GF-D8 (cell line): ENCODE measurements at places on chromosomes 3 and 15.

DNA sequence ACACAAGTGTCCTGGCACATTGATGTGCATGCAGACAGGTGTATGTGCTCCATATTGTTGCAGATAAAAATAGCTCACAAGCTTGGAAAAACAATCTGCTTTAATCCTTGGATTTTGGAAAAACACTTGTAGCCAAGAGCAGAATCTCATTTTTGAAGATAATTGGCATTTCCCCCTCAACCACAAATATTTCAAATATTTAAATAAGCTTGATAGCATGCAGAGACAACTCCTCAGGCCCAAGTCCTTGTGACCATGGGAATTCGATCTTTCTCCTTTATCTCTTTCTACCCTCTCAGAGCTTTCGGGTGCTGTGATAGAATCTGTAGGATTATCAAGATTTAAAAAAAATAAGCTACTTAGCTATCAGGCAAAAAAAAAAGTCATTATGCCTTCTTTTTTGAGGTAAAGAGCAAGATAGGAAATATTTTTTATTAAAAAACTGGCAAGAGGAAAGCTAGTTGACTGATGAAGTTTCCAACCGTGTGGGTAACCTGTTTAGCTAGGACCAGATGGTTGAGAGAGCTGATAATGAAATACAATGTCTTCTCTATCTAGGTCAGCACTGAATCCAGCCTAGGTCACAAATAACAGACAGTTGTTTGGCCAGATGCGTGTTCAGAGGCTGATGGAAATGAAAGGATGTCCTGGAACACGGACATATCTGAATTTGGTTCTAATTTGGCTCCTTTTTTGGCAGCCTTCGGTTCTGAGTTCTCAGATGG, 54.9 kb upstream of the SNRK start:
- no peak for DNase-seq

DNA sequence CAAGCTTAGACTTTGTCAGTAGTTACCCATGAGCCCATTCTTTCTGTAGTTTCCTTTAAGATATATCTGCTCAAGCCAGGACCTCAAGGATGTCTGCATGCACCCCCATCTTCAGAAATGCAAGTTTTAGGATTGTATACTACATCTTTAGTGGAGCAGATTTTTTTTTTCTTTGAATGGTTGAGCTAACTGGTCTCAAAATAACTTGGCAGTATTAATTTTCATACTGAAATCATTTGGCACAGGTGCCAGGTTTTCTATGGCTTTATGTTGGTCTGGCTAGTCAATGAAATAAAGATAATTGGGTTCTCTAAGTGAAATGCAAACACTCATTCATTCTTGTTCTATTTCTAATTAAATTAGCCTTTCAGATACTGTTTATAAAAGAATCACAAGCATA, 108.9 kb downstream of the ATG7 start:
- DNase-seq, result no peak

DNA sequence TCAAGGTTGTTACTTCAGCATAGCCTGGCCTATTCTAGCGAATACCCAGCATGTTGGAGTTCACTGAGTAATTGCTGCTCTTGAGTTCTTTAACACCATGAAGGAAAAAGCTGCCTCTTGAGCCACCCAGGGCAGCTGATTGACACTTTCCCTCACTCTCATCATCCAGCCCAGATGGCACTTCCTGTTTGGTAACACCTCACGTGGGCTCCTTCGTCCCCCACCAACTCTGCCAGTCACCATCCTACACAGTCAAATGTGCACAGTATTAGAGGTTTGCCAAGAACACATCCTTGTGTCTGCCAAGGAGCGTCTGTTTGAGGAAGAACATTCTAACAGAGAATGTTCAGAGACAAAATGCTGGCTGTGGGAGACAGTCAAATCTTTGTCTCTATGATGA, 266.3 kb downstream of the RPLP1 start:
- peak; percentile 73 for DNase-seq

- DNase-seq, result no peak
Observed at GRCh38 chr3:10380906-10381305, 60.0 kb upstream of the SEC13 start.

DNA sequence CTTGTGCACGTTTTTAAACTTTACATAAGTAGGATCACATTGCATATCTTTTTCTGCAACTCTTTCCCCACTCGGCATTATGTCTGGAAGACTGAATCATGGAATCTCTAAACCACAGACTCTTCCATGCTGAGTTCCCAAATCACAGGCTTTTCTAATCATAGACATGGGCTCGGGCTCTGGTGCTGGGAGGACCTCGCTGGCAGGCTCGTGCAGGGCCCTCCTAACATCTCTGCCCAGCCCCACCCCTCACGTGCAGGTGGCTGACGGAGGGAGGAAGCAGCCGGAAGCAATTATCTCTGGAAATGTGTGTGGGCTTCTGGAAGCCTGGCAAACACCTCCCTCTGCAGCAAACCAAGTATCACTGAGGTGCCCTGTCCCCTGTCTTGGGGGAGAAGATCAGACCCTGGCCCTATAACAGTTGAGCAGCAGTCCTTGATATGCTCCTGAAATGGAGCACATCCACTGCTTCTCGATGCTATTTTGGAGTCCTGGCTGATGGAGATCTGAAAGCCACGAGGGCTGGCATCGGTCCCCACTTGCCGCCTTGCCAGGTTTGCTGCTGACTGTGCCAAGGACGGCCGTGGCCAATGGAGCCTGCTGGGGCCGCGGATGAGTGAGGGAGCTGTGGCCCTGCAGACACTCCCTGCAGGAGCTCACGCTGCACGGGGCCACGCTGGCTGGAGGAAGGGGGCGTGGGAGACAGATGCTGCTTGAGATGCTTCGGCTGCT, 4.4 kb upstream of the IQSEC1 start:
- DNase-seq, result no peak

DNA sequence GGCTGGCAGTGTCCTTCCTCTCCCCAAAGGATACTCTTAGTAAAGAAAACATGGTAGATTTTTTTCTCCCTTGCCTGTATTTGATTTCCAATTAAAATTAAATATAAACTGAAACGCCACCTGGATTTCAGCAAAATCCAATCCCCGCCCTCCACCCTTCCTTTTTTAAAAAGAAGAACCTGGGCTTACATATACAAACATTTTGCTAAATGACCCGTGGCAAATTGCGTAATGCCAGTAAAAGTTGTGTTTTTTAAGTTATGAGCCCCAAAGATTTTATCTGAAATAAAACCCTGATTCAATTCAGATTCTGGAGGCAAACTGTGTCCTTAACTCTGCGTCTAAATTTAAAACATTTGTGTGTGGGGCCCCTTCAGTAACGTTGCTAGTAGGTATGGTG, 403.0 kb downstream of the FOXP1 start:
- no peak for DNase-seq

DNA sequence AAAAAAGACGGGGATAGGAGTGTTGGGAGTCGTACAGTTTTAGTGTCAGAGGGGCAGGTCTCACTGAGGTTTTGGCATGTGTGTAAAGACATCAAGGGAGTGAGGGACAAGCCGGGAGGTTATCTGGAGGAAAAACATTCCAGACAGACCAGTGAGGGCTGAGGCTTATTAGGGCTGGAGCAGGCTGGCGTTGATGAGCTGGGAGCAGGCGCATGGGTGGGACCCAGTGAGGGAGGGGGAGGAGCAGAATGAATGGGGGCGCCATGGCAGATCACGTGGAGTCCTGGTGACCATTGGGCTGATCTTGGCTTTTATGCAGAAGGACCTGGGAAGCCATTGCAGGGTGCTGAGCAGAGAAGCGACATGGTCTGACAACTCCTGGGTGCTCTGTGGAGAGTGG, 180.2 kb downstream of the SLCO3A1 start:
- no peak for DNase-seq

GRCh38 chr15:72481015-72481659, 7.0 kb downstream of the ARIH1 start:
- DNase-seq, result no peak

GRCh38 chr3:186896875-186897274, 33.5 kb upstream of the ST6GAL1 start:
- no peak for DNase-seq

GRCh38 chr3:28912120-28912885, 368.6 kb upstream of the RBMS3 start:
- DNase-seq, result no peak

GRCh38 chr3:197189623-197190022, 108.8 kb downstream of the DLG1 start:
- no peak for DNase-seq

DNA sequence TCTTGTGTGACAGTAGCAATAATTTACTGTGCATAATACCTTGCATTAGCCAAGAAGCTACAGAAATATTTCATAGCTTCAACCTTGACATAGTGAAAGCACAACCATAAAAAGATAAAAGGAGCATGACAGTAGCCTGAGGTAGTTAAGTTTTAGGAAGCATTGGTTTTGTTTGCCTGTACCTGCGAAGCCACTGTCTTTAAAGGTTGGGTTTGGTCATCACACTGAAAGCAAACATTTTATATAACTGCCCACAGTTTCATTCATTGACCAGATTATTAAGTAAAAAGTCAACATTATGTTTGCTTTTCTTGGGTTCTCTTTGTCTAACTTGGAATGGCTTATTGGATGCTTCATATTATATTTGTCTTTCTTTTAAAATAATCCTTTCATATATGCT, 450.1 kb upstream of the IL12A start:
- no peak for DNase-seq

GRCh38 chr15:55124616-55125015, 72.1 kb downstream of the RSL24D1 start:
- DNase-seq, result no peak

GRCh38 chr3:6124875-6125274, 736.0 kb upstream of the GRM7 start:
- DNase-seq, result no peak

DNA sequence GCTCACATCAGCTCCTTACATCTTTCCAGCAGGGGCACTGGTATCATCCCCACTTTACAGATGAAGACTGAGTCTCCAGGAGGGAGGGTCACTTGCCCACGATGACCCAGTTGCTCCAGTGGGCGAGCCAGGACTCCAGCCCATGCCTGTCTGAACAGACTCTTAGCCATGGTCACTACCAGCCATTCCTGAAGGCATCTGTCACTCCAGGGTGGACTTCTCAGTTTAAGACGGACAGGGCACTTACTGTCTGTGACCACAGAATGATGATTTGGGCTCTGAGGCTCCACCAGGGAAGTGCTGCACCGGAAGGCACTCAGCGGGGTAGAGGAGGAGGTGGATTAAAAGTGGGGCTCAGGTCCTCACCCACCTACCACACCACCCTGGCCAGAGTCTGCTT, 104.0 kb upstream of the SLC6A6 start:
- DNase-seq, result no peak

DNA sequence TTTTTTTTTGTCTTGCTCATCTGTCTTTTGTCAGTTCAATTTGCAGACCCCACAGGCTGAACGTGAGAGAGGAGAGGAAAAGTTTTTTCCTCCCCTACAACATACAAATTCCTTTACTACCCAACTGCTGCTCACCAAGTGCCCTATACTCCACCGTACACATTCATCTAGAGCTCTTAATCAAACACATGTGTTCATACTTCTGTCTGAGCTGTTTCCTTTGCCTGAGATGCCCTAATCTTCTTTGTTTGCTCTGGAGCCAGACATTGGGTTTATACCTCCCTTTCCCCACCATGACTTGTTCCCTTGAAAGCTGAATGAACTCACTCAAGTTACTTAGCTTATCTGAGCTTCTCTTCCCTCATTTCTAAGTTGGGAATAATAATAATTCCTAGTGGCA, 122.7 kb upstream of the RASGRP1 start:
- no peak for DNase-seq

GRCh38 chr3:161893972-161894371, 397.4 kb downstream of the OTOL1 start:
- DNase-seq, result no peak

GRCh38 chr3:37461485-37462000, 287.2 kb upstream of the LRRFIP2 start:
- no peak for DNase-seq

DNA sequence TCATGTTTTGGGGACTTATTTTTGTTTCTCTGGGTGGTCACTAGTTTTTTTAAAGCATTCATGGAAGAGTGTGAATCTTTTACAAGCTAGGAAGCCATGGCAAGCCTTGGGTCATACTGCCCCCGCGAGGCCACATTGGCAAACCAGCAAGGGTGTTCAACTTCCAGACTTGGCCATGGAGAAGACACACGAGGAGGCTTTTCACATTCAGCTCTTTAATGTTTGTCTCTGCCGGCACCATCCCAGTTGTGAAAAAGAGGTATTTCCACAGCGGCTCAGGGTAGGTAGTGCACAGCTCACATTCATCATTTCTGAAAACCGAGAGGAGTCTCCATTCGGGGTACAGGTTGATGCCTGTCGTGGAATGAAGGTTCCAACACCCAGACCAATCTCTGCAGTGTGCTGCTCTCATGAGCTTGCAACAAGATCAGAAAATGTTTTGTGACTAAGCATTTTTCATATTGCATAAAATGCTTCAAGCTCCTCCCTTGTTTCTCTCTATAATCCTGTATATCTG, 7.7 kb downstream of the CCR5 start:
- DNase-seq, result peak; percentile 37

- DNase-seq, result no peak
Observed at GRCh38 chr3:117145677-117146076, 436.1 kb downstream of the TUSC7 start.

DNA sequence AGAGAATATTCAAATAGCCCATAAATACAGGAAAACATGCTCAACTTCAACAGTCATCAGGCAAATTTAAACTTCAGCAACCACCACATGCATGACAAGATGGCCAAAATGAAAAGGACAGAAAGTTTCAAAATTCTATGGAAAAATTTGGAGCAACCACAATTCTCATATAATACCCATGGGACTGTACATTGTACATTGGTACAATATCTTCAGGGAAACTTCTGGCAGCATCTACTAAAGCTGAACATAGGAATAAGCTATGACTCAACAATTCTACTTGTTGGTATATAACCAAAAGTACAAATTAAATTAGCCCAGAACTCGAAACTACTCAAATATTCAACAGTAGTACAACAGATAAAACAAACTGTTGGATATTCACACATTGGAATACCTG, 847.6 kb downstream of the TBL1XR1 start:
- DNase-seq, result no peak

GRCh38 chr3:133377396-133377795, 22.5 kb upstream of the BFSP2 start:
- peak; percentile 7 for DNase-seq

GRCh38 chr3:138850151-138850550, 15.4 kb upstream of the PIK3CB start:
- DNase-seq, result no peak
